ENCODE measurements at places on chromosomes 16 and 17.

GRCh38 chr16:88610909-88611812 lies 27.2 kb upstream of the IL17C start:
- peaks cover 3% of the 10 kb centered on the region for H3K4me1 ChIP-seq
- no peaks in the 10 kb centered on the region for H3K27me3 ChIP-seq
- DNase-seq: no peak
- H3K36me3 ChIP-seq: peaks cover 24% of the 10 kb centered on the region
- H3K4me3 ChIP-seq: no peak overlapping the region

- H3K4me3 ChIP-seq: no peak overlapping the region
- DNase-seq: no peak
- peaks cover 12% of the 10 kb centered on the region for H3K27me3 ChIP-seq
- no peaks in the 10 kb centered on the region for H3K36me3 ChIP-seq
- H3K4me1 ChIP-seq: peaks cover 7% of the 10 kb centered on the region
These were observed 119.5 kb downstream of the IRF8 start for GRCh38 chr16:86018487-86018886.

DNA sequence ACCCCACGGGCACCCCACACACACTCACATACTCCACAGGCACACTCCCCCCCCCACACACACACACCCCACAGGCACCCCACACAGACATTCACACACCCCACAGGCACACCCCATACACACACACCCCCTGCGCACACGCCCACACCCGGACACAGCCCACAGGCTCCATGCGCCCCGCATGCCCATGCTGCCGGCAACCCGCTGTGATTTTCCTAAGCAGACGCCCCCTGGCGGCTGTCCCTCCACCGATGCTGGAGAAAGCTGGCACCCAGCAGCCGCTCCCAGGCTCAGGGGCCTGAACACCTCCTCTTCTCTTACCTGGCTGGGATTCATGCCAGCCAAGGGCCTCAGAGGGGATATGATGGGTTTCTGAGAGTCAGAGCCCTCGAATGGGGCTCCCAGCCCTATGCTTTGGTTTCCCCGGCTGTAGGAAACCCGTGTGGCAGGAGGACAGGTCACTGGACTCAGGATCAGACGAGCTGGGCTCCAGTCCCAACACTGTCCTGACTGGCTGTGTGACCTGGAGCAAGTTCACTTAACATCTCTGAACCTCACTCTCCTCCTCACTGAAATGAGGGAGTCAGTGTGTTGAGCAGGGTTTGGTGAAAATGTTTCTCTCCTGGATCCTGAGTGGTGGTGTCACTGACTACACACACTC lies 19.6 kb upstream of the TNFRSF13B start:
- no peak overlapping the region for H3K27ac ChIP-seq
- peaks cover 18% of the 10 kb centered on the region for H3K27me3 ChIP-seq
- no peak overlapping the region for H3K4me3 ChIP-seq
- peak; percentile 90 for DNase-seq

DNA sequence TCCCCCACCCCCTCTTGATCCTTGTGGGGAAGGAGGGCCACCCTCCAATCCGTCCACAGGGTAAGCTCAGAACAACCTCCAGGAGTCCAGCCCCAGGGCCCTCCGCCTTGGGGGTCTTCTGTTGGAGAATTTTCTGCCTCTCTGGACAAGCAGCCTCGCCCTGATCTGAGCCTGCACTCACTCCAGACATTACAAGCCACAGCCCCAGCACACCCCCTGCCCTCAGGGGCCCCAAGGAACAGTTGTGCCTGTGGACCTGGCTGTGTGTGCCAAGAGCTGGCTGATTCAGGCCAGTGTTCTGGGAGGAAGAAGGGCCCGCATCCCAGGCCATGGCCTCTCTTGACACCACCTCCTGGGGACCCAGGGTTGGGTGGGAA lies 477 bp upstream of the ARHGAP27 start:
- H3K27me3 ChIP-seq: peaks cover 21% of the 10 kb centered on the region
- H3K36me3 ChIP-seq: peaks cover 11% of the 10 kb centered on the region
- no peak for DNase-seq
- peak overlapping the region; percentile 52 for H3K4me3 ChIP-seq

GRCh38 chr16:85860413-85861094 lies 38.4 kb upstream of the IRF8 start:
- DNase-seq: no peak
- H3K27ac ChIP-seq: no peak overlapping the region
- no peaks in the 10 kb centered on the region for H3K4me1 ChIP-seq
- H3K36me3 ChIP-seq: no peaks in the 10 kb centered on the region
- no peaks in the 10 kb centered on the region for H3K27me3 ChIP-seq

DNA sequence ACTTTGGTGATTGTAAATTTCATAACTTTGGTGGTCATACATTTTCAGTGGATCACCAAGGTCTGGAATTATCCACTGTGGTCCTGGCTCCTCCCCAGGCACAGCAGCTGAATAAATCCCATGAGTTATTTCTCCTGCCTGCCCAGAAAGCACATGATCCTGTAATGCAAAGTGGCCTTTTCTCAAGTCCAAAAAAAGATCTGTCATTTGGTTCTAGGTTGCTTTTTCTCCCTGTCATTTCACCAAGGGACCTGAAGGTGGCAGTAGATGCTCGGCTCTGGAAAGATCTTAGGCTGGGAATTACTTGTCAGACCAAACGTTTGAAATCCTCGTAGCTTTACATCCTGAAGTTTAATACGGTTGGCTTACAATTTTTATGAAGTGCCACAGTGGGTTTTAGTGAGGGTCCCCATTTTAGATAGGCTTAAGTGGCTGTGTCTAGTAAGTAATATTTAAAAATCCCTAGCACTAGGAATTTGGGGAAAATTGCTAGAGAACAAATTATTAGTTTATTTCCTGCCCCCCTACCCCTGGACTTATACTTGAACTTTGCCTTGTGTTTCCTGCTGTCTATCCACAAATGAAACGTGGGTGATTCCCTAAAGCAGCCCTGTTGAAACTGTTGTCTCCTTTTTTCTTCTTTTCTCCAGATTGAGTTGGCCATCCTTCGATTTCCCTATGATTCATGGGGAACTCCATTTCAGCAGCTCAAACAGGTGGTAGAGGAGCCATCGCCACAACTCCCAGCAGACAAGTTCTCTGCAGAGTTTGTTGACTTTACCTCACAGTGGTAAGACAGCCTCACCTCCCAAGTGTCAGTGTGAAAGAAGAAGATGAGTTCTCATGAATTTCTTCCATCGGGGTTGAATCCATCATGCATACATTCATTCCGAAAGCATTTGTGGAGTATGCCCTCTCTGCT lies 111.7 kb downstream of the MAP2K6 start:
- H3K4me1 ChIP-seq: peaks cover 4% of the 10 kb centered on the region
- DNase-seq: no peak
- peaks cover 4% of the 10 kb centered on the region for H3K36me3 ChIP-seq
- no peak overlapping the region for H3K4me3 ChIP-seq
- H3K27me3 ChIP-seq: no peaks in the 10 kb centered on the region
- no peak overlapping the region for H3K27ac ChIP-seq

DNA sequence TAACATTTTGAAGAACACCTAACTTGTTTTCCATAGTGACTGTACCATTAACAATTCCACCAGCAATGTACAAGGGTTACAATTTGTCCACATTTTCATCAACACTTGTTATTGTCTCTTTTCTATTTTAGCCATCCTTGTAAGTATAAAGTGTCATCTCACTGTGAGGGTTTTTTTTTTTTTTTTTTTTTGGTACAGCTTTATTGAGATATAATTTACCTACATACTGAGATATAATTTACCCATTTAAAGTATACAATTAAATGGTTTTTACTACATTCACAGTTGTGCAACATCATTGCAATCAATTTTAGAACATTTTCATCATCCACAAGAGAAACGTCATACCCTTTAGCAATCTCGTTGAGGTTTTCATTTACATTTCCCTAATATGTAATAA lies 17.9 kb upstream of the TMIGD1 start:
- H3K36me3 ChIP-seq: no peaks in the 10 kb centered on the region
- peaks cover 22% of the 10 kb centered on the region for H3K27me3 ChIP-seq
- no peak overlapping the region for H3K4me3 ChIP-seq
- DNase-seq: no peak
